ENCODE measurements at places on chromosomes 12 and 14.

DNA sequence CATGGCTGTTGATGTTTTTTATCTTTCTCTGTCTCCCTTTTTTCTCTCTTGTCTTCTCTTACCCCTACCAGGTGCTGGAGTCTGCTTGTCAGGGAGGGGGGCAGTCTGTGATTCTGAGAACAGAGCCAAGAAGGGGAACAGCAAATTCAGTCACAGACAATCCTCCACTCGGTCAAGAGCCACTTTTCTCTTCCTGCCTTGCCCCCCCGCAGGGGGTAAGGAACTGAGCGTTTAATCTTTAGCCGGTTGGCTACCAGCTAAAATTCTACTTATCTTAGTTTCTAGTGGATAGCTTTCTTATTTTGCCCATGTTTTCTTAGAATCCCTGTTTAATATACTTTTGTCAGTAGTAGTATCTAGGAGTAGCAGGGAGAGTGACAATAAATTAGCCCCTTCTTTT is 1.9 kb downstream of the RIMKLB start:
- no peak for DNase-seq

- DNase-seq, result no peak
Measured at GRCh38 chr14:97306133-97306759, 509.1 kb downstream of the VRK1 start.

DNA sequence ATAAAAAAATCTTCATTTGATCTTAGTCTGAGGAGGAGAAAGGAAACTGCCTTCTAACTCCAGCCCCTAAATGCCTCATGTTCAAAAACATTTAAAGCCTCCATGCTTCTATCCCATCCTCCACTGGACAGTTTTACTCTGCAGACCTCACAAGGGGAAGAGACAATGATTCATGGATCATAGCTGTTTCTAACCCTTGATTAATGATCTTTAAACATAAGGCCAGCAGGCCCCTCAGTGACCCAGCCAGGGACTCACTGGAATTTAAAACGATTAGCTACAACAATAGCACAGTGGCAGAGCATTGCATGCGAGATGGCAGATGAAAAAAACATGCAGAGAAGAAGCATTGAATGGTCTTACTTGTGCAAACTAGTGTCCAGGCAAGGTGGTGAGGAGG is 6.0 kb downstream of the DCTN2 start:
- no peak for DNase-seq

- no peak for DNase-seq
Measured at GRCh38 chr12:114968727-114969126, 284.8 kb upstream of the TBX3 start.

- no peak for DNase-seq
Measured at GRCh38 chr12:104204690-104205480, 10.7 kb upstream of the TXNRD1 start.

- no peak for DNase-seq
Measured at GRCh38 chr12:125564753-125565152, 499.5 kb downstream of the AACS start.

DNA sequence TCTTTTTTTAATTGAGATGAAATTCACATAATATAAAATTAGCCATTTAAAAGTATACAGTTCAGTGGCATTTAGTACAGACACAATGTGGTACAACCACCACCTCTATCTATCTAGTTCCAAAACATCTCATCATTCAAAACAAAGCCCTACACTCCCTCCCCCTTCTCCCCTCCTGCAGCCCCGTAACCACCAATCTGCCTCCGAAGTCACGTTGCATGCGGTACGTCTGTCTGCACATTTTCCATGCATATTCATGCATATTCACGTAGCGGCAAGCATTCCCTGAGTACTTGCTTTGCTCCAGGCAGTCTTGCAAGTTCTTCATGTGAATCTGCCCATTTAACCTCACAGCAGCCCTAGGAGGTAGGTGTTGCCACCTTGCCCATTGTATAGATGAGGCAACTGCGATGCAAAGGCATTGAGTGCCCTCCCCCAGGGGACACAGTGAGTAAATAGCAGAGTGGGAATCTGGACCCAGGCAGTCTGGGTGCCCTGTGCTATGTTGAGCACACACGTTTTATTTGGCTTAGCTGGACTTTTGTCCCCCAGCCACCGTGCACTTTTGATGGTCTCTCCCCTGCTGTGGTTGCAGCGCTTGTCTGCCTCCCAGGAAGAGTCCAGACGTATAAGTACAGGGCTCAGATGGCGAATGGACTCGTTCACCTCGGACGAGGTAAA is 43.4 kb downstream of the RIN3 start:
- DNase-seq, result no peak

- no peak for DNase-seq
Measured at GRCh38 chr14:88955455-88955854, 131.0 kb downstream of the TTC8 start.

GRCh38 chr12:95837240-95838038 is 21.3 kb upstream of the SNRPF start:
- DNase-seq, result no peak

DNA sequence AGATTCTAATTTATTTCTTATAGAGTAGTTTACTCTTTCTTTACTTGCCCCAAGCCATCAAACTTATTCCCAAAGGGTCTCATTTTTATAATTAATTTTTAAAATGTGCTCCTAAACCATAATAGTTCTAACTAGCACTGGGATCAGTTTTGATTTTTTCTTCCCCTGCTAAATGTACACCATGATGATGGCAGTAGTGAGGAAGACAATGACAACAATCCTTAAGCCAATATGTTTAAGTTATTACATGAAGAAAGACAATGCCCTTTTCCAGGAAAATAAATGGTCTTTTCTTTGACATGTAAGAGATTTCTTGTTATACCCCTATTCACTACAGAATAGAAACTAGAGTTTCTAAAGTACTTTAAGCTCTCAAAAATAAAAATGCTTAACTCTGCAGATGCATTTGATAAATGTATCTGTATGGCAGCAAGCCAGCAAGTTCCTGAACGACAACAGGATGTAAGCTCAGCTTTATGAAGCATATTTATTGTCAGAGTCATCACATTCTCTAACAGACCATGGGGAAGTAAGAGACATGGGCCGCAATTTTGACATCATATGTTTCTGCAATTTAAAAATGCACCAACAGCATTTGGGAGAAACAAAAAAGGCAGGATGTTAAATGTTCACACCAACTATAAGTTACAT is 36.0 kb upstream of the SNX6 start:
- DNase-seq, result no peak

DNA sequence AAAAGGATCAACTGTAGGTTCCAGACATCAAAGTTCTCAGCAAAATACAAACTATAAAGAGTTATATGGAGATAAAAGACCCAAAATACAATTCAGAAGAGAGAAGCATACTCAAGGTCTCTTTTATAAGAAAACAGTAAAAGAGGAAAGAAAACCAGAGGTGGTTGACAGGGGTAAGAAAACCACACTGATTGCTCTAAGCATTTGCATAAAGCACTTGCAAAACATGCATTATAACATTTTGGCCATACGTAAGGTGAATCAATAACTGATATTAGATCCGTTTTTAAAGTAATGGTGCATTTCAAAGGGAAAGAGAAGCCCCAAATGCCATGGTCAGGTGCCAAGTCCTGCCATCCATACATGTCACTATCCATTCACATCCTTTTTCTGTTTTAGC is 5.9 kb downstream of the DDHD1 start:
- no peak for DNase-seq

- DNase-seq, result no peak
Measured at GRCh38 chr14:85079842-85080730, 449.9 kb upstream of the FLRT2 start.

DNA sequence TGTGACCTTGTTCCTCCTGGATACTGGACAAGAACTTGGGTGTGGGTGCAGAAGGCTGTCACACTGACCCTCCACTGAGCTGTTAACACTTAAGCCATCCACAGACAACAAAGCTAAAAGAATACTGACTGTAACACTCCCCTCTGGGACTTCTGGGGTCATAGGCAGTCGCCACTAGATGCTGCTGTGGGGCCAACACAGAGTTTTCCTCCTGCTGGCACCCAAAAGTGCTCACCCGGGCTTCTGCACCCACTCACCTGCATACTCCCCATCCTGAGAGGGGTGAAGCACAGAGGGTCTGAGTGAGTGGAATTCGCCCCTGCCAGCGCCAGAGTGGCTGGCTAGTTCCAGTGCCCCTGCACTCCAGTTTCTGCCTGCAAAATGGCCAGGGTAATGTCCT is 422.4 kb upstream of the LMO3 start:
- no peak for DNase-seq

GRCh38 chr14:82432301-82433105 is 898.9 kb upstream of the SEL1L start:
- no peak for DNase-seq

DNA sequence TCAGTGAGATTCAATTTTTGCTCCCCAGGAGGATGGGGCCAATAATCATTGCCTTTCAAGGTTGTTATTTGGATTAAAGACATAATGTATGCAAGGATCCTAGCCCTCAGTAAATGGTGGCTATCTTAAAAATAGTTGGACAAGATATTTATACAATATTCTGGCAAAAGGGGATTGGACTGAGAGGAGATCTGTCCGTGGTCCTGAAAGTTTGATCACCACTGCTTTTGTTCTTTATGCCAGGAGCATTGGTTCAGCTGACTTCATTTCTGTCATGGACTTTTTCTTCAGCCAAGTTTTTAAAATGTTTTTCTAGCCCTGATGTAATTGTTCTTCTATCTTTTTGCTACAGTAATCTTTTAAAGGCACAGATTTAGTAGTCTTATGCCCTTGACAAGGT is 70.2 kb upstream of the TCL1A start:
- no peak for DNase-seq

GRCh38 chr14:24136684-24137528 is 912 bp downstream of the PSME1 start:
- DNase-seq, result no peak

DNA sequence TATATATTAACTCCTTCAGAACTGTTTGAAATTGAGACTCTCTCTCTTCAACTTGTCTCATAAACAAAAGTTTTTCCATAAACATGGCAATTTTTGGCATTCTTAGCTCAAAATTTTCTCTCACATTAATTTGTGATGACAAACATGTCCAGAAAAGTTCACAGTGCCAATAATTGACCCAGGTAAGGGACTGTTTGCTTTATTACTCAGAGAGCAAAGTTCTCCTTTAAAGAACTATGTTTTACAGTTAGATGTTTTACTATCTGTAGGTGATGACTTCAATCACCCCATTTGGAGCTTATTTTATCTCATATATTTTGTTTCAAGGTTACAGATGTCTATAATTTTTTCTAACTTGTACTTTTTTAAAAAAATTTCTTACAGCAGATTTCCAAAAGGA is 855.6 kb downstream of the SLC16A7 start:
- DNase-seq, result no peak

GRCh38 chr12:75882421-75882820 is 149.2 kb downstream of the PHLDA1 start:
- DNase-seq, result no peak

- DNase-seq, result no peak
Measured at GRCh38 chr12:64063121-64063520, 159.0 kb downstream of the KICS2 start.
